ENCODE measurements at places on chromosomes 12 and 14.
A peak's percentile ranks its signal among the peaks of the same experiment; 100 is the strongest.

DNA sequence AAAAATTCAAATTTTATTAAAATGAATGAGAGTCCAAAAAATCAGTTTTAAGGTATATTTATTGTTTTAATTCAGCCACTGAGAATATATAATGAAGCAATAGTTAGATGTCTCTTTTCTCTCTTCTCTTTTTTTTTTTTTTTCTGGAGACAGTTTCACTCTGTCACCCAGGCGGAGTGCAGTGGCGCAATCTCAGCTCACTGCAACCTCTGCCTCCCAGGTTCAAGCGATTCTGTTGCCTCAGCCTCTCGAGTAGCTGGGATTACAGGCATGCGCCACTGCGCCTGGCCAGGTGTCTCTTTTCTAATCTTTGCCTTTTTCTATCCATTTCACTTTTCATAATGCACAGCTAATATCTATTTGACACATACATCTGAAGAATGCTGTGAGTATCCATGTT is 307.1 kb upstream of the RGS6 start:
- DNase-seq = no peak

GRCh38 chr12:4030929-4031702 is 157.9 kb upstream of the PARP11 start:
- DNase-seq = peak; percentile 84

DNA sequence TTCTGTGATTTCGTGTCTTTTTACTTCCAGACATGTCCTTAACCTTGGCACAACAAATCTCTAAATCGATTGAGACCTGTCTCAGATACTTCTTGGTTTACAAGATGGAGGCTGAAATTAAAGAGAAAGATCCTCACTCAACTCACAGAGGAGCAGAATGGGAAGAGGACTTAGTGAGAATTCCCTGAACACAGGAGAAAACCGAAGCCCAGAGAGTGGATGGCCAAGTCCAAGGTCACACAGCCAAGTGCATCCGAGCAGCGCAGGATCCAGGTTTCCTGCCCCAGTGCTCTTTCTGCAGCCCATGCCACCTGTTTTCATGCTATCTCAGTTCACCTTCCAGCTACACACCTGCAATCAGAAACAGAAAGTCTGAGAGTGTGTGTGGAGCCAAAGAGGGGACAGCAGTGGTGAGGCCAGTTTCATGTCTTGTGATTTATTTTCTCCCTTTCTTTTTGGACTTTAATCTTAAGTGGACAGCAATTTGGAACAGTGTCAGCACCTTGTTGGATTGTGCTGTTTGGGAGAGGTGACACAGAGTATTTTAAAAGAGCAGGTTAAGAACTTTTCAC is 22.9 kb upstream of the TCL1B start:
- peak; percentile 40 for DNase-seq

GRCh38 chr14:92646952-92647796 is 101.3 kb downstream of the LGMN start:
- no peak for DNase-seq

DNA sequence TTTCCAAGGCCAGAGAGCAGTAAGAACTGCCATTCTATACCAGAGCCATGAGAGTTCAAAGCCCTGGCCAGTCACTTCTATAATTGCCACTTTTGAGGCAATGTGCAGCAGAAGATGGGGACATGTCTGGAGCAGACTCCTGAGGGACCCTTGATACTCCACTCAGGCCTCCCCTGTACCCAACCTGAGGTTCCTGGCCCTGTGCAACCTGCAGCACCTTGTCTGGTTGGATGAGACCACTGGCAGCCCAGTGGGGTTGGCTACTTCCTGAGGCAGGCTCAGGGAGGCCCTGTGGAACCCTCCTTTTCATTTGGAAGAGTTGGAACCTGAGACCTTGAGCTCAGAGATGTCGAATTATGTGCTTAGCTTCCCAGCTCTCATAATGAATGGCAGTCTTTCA is 54.4 kb downstream of the GALNT16 start:
- DNase-seq = peak; percentile 46

DNA sequence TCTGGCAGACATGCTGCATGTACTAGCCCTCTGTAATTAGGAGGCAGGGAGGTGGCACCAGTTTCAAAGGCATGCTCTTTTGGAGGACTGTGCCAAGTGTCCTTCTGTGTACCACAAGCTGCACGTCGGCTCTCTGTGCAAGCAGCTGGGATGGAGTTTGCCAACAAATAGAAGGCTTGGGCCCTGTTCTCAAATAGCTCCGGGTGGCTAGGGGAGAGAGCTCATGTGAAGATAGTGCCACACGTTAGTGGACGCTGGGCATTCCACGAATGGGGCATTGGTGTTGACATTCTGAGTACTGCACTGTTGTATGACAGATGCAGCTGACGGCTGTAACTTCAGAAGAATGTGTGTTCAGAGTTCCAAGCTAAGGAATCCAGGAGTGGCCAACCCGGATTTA is 4.4 kb downstream of the AACS start:
- no peak for DNase-seq

- no peak for DNase-seq
Measured at GRCh38 chr14:106787626-106788025, 1261.2 kb downstream of the TMEM121 start.

DNA sequence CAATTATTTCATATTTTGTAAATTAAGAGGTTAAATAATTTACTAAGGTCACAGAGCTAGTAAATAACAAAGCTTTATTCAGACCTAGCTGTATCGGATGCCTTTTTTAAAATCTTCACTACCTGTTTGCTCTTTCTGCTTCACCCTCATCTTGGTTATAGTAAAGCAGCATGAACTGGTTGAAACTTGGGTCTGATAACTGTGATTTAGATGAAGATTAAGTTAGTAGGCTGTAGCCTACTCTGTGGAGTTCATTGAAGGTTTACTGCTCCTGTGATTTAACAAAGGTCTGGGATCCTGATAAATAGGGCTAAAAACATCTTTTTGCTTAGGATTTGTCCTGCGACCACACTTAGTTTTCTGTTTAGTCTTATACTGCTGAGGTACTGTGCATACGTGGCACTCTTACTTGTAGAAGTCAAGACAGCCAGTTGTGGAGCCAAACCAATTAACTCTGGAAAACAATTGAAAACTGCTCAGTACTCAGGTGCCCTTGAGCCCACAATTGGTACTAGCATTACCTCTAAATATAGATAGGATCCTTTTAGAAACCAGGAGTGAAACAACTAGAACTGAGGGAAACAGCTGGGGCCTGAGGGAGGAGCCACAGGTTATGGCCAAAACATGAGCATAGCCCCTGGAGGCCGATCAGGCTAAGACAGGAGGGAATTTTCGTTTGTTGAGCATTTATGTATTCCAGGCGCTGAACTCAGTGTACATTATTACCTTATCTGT is 2.3 kb downstream of the SPATS2 start:
- DNase-seq = no peak

- DNase-seq = peak; percentile 82
Measured at GRCh38 chr14:54782751-54783659, 119.6 kb downstream of the GCH1 start.

DNA sequence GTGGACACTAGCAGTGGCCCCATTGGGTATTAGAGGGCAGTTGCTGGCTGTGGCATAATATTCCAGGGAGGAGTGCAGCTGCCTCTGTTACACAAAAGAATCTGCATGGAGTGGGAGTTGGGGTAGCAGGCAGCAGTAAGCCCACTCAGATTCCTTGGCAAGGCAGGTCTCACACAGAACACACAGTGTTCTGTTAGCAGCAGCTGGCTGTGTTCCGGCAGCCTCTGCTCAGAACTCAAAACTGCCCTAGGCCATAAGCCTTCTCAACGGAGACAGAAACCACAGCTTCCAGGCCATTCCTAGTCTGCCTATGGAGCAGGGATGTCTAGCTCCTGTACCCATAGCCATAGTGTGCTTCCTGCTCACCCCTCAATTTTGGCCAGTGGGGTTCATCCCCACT is 1085.4 kb downstream of the SLC6A15 start:
- DNase-seq = no peak

- peak; percentile 78 for DNase-seq
Measured at GRCh38 chr14:68656452-68656851, 136.4 kb downstream of the ZFP36L1 start.

- DNase-seq = no peak
Measured at GRCh38 chr12:67357376-67358125, 88.4 kb downstream of the CAND1 start.

- no peak for DNase-seq
Measured at GRCh38 chr14:45610318-45610717, 357.3 kb upstream of the MIS18BP1 start.

- no peak for DNase-seq
Measured at GRCh38 chr12:89181271-89181920, 170.9 kb downstream of the DUSP6 start.

DNA sequence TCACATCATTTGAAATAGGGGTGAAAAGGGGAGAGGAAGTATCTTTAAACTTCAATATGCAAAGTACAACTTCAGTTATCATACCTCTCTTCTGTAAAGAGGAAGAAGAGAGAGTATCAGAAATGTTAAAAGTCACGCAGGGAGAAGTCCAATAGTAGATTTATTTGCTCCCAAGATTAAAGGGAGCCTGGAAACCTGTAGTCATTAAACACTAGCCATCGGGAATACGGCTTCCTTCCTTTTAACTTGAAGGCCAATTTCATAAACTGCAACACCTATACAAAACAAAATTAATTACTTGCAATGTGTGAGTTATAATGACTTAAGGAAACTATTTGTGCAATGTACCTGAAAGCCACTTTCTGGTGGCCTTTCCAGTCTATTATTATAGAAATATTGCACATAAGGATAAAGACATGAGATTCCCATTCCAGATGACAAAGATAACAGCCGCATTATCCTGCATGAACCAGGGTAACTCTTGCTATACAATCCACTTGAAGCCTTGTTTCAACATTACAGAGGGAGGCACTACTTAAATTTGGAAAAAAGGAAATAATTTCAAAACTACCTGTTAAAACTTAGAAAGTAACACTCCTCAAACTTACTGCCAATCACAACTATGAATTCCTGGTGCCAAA is 4.6 kb downstream of the BTG1 start:
- no peak for DNase-seq

- DNase-seq = no peak
Measured at GRCh38 chr12:132061641-132062430, 82.3 kb downstream of the DDX51 start.

GRCh38 chr12:40226705-40227104 is 1.9 kb downstream of the LRRK2 start:
- peak; percentile 56 for DNase-seq

DNA sequence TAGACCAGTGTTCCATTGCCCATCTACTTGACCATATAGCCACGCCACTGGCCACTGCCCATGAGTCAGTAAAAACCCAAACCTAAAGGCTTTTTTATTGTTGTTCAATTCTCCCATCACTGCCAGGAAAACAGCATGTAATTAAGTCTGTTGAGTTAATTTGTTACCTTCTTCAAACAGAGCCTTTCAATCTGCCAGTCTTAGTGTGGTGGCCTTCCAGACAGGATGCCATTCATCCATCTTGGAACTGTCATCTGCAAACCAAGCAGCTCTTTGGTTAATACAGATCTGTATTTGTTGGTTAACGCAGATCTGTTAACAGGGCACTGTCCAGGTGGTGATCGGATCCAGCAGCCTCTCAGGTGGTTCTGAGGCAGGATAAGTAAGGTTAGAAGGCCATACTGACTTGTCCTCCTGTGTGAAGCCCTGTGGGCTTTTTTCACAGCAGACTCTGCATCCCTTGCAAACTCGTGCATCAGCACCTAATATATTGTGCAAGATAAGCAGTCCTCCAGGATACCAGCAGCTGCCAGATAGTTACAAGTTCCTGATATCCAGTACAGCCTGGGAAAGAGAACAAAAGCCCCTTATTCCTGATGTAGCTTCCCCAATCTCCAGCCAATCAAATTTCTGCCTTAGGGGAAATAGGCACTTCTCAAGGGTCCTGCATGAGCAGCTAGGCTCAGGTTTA is 59.1 kb upstream of the DHRS4 start:
- DNase-seq = no peak

DNA sequence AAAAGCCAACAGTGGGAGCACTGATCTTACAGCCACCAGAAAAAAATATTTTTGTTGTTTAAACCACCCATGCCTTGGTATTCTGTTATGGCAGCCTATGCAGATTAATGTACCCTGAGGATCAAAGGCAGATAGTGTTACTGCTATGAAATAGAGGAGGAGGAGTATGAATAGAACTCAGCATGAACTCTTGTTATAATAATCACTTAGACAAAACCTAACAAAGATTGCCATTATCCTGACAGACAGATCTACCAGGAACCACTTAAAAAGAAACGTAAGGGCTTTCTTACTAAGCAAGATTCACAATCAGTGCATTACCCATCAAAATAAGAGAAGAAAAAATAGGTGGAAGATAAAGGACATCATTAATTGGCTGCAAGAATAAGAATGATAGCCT is 558.3 kb downstream of the GALC start:
- no peak for DNase-seq

DNA sequence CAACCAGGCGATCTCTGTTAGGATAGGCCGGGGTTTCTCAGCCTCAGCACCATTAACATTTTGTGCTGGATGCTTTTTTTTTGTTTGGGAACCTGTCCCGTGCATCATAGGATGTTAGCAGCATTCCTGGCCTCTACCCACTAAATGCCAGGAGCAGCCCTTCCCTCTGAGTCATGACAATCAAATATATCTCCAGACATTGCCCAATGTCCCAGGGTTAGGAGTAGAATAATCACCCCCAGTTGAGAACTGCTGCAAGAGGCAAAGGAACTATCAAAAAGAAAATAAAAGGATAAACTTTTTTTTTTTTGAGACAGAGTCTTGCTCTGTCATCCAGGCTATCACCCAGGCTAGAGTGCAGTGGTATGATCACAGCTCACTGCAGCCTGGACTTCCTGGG is 76.0 kb downstream of the ACACB start:
- DNase-seq = no peak

- no peak for DNase-seq
Measured at GRCh38 chr14:71730471-71730870, 201.8 kb upstream of the RGS6 start.

GRCh38 chr14:54121466-54122027 is 164.9 kb upstream of the BMP4 start:
- DNase-seq = no peak

DNA sequence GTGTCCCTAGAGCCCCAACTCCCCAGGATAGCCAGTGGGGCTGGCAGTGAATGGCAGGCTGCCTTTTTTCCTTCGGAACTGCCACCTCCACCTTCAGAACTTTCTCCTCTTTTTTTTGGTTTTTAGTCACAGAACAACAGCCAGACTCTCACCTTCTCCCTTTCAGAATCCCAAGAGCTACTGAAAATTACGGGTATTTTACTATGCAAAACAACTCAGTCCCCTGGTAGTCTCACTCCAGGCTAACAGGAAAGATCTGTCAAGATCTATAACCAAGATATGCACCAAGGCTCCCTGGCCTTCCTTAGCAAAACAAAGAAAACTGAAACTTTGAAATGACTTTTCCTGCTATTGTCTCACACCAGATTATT is 12.5 kb downstream of the PLEKHG6 start:
- no peak for DNase-seq

DNA sequence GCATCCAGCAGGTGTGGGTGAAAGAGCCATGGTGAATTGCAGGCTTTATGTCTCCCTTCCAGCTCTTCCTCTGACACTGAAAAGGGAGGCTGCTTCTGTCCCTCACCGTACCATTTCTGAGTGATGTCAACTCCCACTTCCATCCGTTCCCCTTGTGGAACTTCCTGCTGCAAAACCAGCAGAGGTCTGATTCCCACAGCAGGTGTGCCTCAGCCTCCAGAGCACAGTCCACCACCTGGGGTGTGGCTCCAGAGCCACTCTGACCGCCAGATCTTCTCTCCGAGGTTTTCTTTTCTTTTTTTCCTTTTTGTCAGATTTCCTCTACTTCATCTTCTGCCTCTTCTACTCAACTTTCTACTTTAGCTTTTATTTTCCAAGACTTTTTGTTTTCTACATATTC is 62.7 kb downstream of the CDC42BPB start:
- DNase-seq = no peak

- peak; percentile 35 for DNase-seq
Measured at GRCh38 chr12:12837025-12837812, 24.1 kb downstream of the DDX47 start.
